Neural progenitor cell (in vitro differentiated cells): ENCODE measurements at places on chromosomes 7 and 10. TPM values are rescaled to one million over a fixed set of nuclear protein-coding genes. Genes with fewer than 3 reads are reported as not detected.

CREM gene
- total RNA-seq = 61.2 and 74.2 TPM in 2 replicates

AP3M1 gene
- 47.2 and 58.3 TPM in 2 replicates for total RNA-seq

SPDYE16 gene
- 0.28 TPM in 1 of 2 replicates, not detected in the other for total RNA-seq

PRSS37 gene
- not detected in 2 replicates for total RNA-seq

SLC29A3 gene
- 2.5 and 9.0 TPM in 2 replicates for total RNA-seq

CCDC172 gene
- not detected in 2 replicates for total RNA-seq

OR2A1 gene
- not detected in 2 replicates for total RNA-seq
